Thymus (tissue), 14 donors: ENCODE measurements at places on chromosomes 2 and 18.

DNA sequence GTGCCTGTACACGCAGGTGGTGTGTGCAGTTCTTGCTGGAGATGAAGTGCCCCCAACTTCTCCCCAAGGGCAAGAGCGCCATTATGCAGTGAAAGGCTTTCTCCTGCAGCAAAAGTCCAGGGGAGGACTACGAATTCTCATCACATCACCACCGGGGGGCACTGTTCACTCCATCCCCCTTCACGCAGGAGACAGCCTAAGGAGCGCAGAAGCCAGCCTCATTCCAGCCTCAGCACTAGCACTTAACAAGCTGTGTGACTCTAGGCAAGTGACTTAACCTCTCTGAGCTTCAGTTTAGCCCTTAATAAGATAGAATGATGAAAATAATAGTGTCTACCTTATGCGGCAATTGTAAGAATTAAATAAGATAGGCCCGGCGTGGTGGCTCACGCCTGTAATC, 32.3 kb downstream of the DNMT3A start:
- peak; percentile 76 for DNase-seq

GRCh38 chr2:168422584-168422983, 33.5 kb upstream of the CERS6 start:
- no peak for DNase-seq

GRCh38 chr18:22318745-22319407, 98.8 kb downstream of the CTAGE1 start:
- no peak for DNase-seq

- DNase-seq, result no peak
Observed at GRCh38 chr2:13581471-13581870, 864.7 kb downstream of the TRIB2 start.

GRCh38 chr2:101754618-101755017, 57.1 kb downstream of the MAP4K4 start:
- no peak for DNase-seq

- DNase-seq, result no peak
Observed at GRCh38 chr2:106566050-106566449, 78.9 kb downstream of the CD8B2 start.

DNA sequence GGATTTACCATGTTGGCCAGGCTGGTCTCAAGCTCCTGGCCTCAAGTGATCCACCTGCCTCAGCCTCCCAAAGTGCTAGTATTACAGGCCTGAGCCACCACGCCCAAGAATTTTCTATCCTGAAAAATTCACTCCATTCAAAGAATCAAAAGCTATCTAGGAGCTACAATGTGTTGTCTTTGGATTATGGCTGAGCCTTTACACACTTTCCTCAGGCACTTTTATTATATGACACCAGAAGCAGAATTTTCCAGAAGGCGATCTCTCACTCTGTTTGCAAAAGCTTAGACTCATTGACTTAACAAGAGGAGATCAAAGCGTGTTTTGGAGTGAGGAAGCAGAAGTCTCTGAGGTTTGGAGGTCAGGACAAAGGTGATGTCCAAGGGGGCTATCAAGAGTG, 3.6 kb downstream of the FAM124B start:
- no peak for DNase-seq

GRCh38 chr2:120442923-120443571, 97.1 kb downstream of the INHBB start:
- DNase-seq, result no peak

- DNase-seq, result no peak
Observed at GRCh38 chr18:13620818-13621445, 105.4 kb downstream of the FAM210A start.

DNA sequence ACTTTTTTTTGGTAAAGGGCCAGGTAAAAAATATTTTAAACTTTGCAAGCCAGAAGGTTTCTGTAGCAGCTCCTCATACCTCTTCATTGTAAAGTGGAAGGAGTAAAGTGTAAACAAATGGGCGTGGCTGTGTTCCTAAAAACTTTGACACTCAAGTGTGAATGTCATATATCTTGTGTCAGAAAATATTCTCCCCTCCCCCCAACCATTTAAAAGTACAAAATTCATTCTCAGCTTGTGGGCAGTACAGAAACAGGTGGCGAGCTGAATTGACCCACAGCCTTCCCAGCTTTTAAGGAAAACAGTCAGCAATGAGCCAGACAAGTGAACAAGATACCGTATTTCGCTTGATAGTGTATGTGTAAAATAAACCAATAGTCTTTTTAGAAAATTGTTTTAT, 4.0 kb downstream of the YPEL5 start:
- no peak for DNase-seq

- DNase-seq, result no peak
Observed at GRCh38 chr18:64333584-64333983, 184.7 kb upstream of the LINC00305 start.

DNA sequence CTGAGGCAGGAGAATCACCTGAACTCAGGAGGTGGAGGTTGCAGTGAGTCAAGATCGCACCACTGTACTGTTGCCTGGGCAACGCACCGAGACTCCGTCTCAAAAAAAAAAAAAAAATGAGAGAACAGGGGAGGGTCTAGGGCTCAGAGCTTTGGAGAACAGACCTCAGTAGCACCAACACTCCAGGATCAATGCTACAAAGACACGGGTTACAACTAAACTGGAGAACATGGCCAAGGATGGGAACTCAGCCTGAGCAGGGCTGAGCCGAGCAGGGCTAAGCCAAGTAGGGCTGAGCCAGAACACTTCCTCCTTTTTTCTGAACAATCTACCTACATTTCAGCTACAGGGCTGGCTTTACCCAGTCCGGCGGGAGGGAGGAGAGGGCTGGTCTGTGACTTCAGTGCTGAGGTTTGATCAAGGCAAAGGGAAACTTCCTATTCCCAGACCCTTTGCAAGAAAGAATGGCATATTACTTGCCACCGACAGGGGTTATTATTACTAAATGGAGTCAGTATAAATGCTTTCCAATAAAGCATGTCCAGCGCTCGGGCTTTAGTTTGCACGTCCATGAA, 2.9 kb upstream of the CASP8 start:
- DNase-seq, result no peak

DNA sequence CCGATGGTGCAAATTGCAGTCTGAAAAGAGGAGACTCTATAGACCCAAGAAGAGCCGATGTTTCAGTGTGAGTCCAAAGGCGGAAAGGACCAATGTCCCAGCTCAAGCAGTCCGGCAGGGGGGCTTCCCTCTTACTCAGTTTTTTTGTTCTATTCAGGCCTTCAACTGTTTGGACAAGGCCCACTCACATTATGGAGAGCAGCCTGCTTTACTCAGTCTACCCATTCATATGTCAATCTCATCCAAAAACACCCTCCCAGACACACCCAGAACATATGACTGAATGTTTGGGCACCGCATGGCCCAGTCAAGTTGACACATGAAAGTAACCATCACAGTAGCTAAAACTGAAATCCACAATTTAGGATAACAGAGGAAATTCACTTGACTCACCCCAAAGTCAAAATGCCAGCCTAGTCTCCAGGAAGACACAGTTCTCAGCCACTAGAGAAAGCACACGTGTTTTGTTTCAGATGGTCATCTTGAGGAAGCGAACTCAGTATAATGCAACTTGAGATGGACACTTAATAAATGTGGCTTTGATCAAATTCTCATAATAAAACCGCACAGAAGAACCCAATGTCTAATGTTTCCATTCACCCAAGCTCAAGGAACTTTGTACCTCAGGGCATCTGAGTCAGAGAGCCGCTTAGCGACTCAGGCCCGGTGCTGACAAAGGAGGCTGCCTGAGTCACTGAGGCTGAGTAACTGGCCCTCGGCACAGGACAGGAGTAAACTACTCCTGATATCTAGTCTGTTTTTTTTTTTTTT, 2.4 kb downstream of the FHL2 start:
- no peak for DNase-seq

DNA sequence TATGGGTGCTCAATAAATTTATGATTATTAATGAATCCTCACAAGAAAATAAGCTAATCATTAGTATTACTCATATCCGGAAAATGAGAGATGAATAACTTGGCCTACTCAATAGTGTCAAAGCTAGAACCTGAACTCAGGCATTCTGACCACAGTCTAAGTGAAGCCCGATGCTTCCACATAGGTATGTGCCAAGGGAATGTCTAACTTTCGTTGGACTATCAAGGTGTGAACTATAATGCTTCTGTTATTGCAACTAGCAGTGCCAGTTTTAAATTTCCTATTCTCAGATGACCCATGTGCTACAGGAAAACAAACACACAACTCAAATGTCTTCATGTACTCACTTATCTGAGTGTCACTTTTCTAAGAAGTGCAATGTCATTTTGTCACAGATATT, 1.8 kb downstream of the BARD1 start:
- peak; percentile 36 for DNase-seq

DNA sequence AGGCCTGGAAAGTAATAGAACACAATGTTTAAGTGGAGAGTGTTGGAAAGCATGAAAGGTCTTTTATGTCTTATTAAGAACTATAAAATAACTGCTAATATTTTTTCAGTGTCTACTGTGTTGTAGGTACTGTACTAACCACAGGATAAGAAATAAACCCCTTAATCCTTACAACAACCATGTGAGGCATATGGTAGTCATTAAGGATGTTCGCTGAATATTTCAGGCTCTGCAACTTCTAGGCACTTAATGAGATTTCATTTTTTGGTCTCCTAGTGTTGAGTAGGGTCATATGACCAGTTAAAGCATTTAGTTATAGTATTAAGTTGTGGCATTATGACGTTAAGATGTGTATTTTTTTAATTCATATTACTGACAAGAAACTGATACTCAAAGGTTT, 346.6 kb upstream of the KCNH7 start:
- no peak for DNase-seq
